Epithelial cell of proximal tubule (primary cell): ENCODE measurements at places on chromosomes 2 and 18. TPM values are rescaled to one million over a fixed set of nuclear protein-coding genes. Genes with fewer than 3 reads are reported as not detected.

The MOGAT1 gene
- total RNA-seq = not detected in 2 replicates

DNA sequence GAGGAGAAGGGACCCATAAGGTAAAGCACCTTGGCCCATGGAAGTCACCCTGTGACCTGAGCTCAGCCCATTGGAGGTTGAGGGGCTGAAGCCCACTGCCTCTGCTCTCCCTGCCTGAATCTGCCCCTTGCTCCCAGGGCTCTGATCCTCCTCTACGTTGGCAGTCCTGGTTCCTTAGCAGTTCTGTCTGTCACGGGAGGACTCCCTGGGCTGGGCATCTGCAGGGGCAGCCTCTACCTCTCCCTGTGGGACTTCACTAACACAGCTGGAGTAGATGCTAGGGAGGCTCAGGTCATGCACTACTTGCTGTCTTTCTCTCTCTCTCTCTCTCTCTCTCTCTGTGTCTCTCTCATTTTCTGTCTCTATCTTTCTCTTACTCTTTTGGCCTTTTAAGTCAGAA, 8.7 kb downstream of the GYPC start:
- no peak for DNase-seq

DNA sequence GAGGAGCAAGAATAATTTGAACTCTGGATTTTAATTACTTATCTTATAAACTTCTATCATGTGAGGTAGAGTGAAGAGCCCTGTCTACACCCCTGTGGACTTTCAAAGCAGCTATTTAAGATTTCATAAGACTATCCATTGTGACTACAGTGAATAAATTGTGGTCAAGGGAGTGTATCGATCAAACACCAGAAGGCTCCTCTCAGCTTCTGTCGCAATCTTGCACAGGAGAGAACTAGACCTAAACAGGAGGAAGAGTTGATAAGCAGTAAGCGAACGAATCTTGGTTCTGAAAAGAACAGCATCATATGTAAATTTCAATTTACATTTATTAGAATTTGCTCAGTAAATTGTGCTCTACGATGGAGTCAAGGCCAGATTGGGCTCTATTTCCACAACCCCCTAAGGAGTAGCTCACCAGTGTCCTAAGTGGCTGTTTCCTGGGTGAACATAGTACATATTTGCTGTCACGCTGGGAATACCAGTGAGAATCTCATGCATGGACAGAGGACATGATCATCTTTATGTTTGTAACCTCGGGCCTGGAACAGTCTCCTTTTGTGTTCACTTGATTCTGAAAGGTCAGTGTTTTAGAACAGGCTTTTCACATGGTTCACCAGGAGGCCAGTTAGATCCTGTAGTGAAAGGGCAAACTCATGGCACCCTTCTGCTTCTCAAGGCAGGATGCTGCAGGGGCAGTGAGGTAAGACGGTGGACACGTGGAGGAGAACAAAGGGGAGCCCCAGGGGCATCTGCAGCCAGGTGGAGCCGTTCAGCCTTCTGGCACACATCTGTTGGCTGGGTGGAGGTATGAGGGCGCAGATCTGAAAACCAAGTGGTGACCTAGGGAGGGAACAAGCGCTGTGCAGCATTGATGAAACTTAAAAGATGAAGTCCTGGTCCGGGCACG, 33.3 kb downstream of the NPAS2 start:
- DNase-seq = peak; percentile 35

GRCh38 chr2:27441958-27442919, at the start of gene KRTCAP3:
KRTCAP3 (plus strand) TSS chr2:27442381; CDS start chr2:27442413, 32 bp downstream.
- no peak for DNase-seq

The NAGK gene
- 100 and 119 TPM in 2 replicates for total RNA-seq

DNA sequence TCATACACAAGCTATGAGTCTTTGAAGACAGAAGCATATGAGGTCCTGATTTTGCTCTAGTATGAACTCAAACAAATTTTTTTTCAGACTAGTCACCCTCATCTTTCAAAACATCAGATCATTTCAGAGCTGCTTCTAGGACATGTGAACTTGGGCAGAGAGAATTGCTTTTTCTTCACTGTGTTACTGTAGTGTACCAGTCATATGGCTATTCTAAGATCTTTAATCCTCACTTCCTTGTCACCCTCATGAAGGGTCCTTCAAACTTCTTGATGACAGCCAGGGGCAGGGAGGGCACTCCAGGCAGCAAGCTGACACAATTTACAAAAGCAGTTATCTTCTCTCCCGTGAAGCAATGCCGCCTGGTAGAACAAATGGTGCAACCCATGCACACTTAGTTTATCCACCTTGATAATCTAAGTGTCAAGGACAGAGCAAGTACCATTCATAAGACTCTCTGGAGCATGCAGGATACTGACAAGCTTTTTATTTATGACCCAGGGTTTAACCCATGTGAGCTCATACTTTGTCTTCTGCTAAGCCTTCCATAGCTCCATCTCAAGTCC, 200.6 kb downstream of the DPP10 start:
- no peak for DNase-seq
